RWPE2 (cell line): ENCODE measurements at places on chromosomes 13 and 19.

DNA sequence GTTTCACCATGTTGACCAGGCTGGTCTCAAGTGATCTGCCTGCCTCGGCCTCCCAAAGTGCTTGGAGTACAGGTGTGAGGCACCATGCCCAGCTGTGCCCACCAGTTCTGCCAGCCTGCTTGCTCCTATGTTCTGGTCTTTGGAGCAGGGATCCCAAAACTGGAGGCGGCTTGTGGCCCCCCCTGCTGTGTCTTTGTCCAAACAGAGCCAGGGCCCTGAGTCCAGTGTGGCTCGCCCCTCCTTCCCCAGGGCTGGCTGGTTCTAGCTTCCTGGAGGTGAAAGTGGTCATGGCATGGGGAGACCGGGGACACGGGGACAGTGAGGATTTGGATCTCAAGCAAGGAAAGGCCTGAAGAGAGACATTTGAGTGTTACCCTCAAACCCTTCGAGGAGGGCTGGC is 11.5 kb upstream of the TINCR start:
- DNase-seq = no peak

- no peak for DNase-seq
These were observed 1617.1 kb downstream of the PCDH9 start for GRCh38 chr13:65613004-65613403.

DNA sequence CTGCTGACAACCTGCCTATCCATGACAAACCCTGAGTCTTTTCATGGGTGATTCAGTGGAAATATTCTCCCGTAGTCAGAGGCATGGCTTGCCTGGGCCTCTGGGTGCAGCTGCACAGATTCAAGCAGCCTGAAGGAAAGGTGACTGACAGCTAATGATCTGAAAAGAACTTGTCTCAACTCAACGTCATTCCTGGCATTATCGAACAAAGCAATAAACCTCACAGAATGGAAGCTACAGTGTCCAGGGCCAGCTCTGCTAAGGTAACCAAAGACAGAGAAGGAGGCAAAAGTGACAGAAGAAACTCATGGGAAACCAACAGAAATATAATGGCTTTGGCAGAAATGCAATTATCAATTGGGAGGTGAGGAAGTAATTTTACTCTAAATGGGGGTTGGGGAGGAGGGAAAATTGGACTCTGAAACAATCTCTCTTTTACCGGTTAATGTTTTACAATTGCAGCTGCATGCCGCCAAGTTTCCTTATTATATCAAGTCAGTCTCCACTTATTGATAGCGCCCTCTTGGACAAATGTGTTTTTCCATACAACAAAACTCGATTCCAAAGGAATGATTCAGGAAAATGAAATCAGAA is 12.9 kb downstream of the STARD13 start:
- no peak for DNase-seq

- peak; percentile 79 for DNase-seq
These were observed 48.6 kb upstream of the WASF3 start for GRCh38 chr13:26508885-26509284.

- DNase-seq = no peak
These were observed 38.3 kb downstream of the NDFIP2 start for GRCh38 chr13:79519255-79519654.
